Endodermal cell (in vitro differentiated cells): ENCODE measurements at places on chromosomes 4 and X. TPM values are rescaled to one million over a fixed set of nuclear protein-coding genes. Genes with fewer than 3 reads are reported as not detected.

DNA sequence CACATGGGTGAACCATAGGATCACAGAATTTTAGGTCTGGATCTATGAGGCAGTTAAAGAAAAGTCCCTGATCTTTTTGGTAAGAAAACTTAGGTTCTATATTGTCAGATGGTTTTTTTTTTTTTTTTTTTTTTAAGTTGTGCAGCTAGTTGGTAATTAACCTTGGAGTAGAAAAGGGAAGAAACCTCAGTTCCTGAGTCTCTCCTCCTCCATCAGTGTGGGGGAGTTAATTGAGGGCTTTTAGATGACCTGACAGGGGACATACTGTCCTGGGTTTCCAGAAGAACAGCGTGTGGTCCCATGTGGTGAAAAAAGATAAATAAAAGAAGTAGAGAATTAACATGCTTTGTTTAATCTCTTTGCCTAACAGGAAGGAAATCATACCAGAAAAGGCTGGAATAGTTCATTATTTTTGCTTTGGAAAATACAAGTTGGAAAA is 123.7 kb downstream of the ARHGAP10 start:
- no peak for DNase-seq

DNA sequence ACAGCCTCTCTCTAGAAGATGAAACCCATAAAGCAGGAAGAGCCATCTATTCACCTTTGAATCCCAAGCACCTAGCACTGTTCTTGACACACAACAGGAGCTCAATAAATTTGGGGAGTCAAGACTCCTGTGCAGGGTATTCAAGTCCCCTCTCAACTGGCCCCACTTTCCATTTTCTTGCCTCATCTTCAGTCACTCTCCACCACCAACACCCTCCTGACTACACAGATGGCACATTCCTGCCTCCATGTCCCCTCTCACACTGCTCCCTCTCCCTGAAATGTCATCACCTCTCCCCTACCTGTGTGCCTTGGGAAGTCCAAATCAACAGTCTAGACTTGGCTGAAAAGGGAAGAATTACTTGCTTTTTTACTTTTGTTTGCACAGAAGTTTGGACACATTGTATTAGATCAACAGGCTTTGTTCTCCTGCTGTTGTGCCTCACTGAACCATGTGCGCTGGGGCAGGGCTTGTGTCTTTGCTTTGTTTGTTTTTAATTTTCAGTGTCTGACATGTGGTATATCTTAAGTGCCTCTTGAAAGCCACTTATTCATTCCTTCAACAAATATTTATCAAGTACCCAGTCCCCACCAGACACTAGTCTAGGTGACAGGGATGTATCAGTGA is 85.1 kb downstream of the APBB2 start:
- DNase-seq: no peak

- no peak for DNase-seq
Observed at GRCh38 chr4:95092766-95093165, 335.0 kb downstream of the BMPR1B start.

DNA sequence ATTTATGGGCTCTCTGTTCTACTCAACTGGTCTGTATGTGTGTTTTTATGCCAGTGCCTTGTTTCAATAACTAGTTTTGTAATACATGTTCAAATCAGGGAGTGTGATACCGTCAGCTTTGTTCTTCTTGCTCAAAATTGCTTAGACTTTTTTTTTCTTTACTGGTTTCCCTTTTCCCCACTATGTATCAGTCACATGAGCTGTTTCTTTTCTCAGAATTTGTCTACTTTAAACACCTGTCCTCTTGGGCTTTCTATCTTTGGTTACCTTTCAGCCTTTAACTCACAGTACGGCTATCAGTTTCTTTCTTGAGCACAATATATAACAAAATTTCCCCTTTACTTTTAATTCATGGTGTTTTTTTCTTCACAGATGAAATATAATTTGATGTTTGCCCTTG is 5.4 kb upstream of the GLRA3 start:
- no peak for DNase-seq

GRCh38 chr4:26570596-26570995 is 13.3 kb upstream of the TBC1D19 start:
- no peak for DNase-seq

GRCh38 chr4:55038176-55038890 is 87.1 kb downstream of the KDR start:
- no peak for DNase-seq

- DNase-seq: no peak
Observed at GRCh38 chr4:184953971-184954370, 64.3 kb upstream of the HELT start.

- no peak for DNase-seq
Observed at GRCh38 chrX:70138622-70139021, 5.4 kb downstream of the IGBP1 start.

The CXCL11 gene
- total RNA-seq: 0.21 TPM in 1 of 3 replicates, not detected in the others

The SMPX gene
- 0.31 and 0.54 TPM in 2 replicates for total RNA-seq
